LoVo (cell line): ENCODE measurements at places on chromosomes 7 and 10.

- DNase-seq = no peak
Measured at GRCh38 chr7:22660732-22661131, 66.3 kb upstream of the IL6 start.

DNA sequence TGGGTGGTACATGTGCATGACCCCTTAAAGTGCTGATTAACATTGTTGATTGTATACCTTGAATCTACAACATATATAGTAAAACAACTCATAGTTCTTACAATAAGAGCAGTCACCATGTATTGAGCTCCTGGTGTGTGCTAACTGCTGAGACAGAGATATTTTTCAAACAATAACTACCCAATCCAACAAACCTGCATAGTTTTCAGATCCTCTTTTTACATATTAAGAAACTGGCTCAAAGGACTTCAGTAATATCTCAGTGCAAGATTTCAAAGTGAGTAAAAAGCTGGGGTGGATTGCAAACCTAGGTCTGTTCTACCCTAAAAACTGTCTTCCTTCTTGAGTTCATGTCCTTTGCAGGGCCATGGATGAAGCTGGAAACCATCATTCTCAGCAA lies 272.2 kb downstream of the SNX13 start:
- no peak for DNase-seq

DNA sequence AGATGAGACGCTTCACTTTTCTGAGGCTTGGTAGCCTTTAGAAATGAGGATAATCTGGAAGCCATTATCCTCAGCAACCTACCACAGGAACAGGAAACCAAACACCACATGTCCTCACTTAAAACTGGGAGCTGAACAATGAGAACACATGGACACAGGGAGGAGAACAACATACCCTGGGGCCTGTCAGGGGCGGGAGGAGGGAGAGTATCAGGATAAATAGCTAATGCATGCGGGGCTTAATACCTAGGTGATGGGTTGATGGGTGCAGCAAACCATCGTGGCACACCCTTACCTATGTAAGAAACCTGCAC lies 48.9 kb downstream of the LRGUK start:
- DNase-seq = no peak

- no peak for DNase-seq
Measured at GRCh38 chr7:151630851-151631569, 111.3 kb upstream of the RHEB start.

DNA sequence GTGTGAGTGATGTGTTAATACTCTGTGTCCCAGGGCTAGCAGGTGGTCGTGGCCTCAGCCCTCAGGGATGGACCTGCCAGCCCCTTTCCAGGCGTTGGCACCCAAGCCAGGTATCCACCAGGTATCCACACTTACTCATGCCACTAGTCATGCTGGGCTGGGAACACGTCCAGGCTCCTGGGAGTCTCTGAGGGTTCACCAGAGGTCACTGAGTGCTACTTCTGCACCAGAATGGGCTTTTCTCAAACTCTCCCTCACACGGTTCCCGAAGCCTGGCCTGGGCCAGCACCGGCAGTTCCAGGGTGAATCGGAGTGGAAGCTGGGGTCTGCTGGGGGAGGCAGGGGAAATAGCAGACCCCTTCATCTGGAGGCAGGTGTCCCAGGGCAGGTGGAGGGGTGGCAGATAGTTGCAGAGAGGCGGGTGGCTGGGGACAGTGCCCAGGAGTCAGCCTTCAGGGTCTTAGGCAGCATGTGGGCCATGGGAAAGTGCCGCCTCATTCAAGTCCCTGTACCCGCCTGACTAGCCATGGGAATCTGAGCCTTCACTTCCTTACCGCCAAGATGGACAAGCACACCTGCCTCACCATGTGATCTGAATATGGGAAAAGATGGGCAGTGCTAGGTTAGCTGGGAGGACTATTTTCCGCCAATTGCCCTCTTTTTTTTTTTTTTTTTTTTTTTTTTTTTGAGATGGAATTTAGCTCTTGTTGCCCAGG lies 95.5 kb upstream of the GTF2I start:
- DNase-seq = no peak

- no peak for DNase-seq
Measured at GRCh38 chr7:36911788-36912187, 187.5 kb upstream of the AOAH start.

GRCh38 chr10:119098576-119098975 lies 5.3 kb upstream of the DENND10 start:
- DNase-seq = no peak

GRCh38 chr10:104142081-104142480 lies 20.1 kb downstream of the SFR1 start:
- no peak for DNase-seq

GRCh38 chr7:155861480-155861868 lies 49.2 kb upstream of the SHH start:
- no peak for DNase-seq

DNA sequence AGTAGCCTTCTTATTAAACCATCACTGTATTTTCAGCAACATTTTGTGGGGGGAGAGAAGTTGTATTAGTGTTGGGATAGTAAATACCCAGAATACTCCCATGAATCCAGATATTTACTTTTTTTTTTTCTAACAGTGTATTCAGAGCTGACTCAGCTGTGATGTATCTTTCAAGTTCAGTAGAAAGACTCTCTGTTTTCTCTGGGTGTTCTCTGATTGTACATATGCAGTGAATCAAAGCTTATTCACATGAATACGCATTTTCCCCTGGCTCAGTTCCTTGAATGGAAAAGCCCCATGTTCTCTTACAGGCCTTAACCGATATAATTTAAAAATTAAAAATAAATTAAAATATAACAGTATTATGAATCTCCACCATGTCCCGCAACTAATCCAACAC lies 1.3 kb downstream of the TFPI2 start:
- no peak for DNase-seq

DNA sequence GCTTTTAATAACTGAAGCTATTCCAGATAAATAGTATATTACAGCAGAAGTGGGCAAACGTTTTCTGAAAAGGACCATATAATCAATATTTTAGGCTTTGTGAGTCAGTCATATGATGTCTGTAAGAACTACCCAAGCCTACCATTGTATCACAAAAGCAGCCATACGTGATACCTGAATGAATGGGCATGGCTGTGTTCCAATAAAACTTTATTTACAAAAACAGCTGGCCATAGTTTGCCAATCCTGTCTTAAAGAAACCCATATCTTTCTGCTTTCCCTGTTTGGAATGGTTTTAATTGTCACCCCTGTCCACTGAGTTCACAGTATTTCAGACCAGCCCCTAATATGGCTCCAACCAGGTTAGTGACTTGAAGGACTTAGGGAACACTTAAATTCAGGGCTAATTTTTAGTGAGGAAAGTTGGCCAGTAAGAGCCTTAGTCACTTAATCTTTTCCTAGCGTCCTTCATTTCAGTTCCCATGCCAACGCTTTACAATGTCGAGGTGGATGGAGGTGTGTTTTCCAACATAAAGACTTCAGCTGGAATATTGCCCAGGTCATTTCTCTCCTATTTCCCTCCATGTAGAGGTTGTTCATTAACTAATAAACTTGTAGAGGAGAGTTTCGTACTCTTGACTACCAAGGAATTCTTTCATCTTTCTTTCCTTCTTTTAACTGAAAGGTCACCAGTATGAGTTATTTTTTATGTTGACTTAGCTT lies 184.5 kb downstream of the TRIL start:
- DNase-seq = no peak

GRCh38 chr7:144513334-144513733 lies 109.8 kb upstream of the NOBOX start:
- no peak for DNase-seq

DNA sequence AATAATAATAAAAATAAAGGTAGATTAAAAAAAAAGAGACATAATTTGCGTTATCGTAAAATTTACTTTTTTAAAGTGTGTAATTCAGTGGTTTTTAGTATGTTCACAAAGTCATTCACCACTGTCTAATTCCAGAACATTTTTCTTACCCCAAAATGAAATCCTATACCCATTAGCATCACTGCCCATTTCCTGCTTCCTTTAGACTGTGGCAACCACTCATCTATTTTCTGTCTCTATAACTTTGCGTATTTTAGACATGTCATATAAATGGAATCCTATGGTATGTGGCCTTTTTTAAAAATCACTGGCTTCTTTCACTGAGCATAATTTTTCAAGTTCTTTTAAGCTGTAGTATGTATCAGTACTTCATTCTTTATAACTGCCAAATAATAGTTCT lies 53.6 kb downstream of the KAT6B start:
- DNase-seq = no peak

DNA sequence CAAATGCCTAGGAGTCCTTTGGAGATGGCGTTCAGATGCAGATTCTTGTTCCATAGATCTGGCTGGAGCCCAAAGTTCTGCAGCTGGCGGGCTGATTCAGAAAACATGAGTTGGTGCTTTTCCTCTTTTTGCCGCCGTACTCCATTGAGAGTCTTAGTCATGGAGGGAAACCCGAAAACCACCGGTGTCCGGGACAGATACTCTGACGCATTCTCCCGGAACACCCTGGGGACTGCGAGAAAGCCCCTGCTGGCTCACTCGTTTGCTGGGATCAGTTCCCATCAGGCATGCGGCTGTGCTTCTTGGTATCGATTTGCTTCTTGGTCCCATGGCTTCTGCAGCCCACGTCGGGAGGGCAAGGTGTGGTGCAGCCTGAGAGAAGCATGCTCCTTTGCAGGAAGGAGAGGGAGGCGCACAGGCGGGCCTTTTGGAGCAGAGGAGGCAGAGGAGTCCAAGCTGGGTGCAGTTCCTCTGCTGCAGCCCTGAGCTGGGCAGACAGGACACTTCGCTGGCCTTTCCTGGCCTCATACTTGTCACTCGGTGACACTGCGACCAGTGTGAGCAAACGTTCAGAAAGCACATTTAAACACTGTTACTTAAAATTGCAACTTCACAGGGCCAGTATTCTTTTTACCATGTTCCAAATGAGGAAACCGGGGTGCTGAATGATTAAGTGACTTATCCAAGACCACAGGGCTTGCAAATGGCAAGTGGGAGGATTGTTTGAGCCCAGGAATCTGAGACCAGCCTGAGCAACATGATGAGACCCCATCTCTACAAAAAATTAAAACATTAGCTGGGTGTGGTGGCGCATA lies 30.6 kb upstream of the PFKFB3 start:
- no peak for DNase-seq

GRCh38 chr7:131326576-131326975 lies 1.1 kb upstream of the MKLN1 start:
- peak; percentile 58 for DNase-seq

GRCh38 chr7:24660546-24660945 lies 87.3 kb downstream of the PALS2 start:
- DNase-seq = no peak

DNA sequence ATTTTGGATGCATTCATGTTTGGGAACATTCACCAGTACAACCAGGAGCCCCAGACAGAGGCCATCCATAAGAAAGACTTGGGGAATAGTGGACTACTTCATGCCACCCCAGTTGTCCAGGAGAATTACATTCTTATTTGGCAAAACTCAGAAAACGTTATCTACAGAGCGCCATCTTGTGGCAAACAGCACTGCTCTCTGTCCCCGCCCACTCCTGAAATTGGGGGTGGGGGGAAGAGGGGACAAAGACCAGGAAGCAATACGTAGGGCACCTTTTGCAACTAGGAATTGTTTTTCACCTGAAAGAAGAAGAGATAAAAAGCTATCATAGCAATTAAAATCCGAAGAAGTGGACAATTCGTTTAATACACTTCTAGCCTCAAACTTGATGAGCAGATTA lies 134.6 kb upstream of the MGMT start:
- DNase-seq = no peak

- DNase-seq = peak; percentile 67
Measured at GRCh38 chr7:31373337-31374289, 33.1 kb upstream of the NEUROD6 start.

DNA sequence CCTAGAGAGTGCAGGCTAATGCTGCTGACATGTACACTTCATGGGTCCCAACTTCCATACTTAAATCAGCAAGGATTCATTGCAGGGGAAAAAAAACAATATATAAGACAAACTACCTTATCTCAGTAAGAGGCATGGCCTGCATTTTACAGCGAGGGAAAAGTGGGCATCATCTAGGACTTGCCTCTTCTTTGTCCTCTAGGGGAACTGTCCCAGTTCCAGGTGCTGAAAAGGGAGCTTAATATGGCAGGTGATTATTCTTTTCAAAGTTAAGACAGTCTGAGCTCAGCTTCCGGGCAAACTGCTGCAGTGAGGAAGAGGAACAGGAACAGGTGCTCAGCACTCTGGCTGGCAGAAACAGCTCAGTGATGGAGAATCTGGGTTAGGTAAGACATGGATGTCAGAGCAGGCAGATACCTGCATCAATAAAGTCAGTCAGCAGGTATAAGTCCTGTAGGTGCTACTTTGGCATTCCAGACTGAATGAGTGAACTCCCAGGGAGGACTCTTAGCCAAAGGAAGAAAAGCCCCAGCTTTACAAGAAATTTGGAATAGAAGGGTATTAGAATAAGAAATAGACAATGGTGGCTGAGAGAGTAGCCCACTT lies 147.2 kb downstream of the TMEM178B start:
- DNase-seq = no peak

DNA sequence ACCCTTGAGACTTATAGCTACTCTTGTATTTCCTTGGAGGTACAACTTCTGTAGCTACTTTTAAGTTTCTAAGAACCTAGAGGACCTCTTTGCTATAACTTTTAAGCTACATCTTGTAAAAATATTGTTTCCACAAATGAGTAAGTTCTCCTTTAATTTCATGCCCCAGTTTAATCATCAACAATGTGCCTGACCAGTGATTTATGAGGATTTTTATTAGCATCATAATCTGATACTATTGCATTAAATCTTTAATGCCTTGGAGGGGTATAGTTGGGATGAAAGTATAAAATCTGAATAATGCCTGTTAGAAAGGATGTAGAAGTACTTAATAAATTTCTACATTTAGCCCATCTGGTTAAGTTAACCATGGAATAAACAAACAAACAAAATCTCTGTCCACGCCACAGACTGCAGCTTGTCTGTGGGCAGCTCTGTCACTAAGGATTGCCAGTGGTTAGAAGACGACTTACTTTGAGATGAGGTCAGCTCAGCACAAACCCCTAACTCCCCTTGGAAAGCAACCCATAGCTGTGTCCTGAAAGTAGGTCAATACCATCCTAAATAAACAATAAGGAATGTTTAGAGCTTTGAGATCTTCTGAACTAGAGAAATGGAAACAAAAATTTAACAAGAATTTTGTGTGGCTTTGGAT lies 18.3 kb downstream of the UBE2D1 start:
- DNase-seq = no peak
